ENCODE measurements at places on chromosomes 5 and 9.

GRCh38 chr5:68804343-68804742, 289.5 kb upstream of the SLC30A5 start:
- no peak for DNase-seq

GRCh38 chr9:126836216-126836615, 24.2 kb upstream of the ZBTB34 start:
- DNase-seq: no peak

- DNase-seq: no peak
Observed at GRCh38 chr9:37984278-37984671, 80.3 kb upstream of the SLC25A51 start.

GRCh38 chr9:87059772-87060171, 112.5 kb upstream of the GAS1 start:
- no peak for DNase-seq

GRCh38 chr5:107425541-107426031, 245.2 kb downstream of the EFNA5 start:
- DNase-seq: no peak

DNA sequence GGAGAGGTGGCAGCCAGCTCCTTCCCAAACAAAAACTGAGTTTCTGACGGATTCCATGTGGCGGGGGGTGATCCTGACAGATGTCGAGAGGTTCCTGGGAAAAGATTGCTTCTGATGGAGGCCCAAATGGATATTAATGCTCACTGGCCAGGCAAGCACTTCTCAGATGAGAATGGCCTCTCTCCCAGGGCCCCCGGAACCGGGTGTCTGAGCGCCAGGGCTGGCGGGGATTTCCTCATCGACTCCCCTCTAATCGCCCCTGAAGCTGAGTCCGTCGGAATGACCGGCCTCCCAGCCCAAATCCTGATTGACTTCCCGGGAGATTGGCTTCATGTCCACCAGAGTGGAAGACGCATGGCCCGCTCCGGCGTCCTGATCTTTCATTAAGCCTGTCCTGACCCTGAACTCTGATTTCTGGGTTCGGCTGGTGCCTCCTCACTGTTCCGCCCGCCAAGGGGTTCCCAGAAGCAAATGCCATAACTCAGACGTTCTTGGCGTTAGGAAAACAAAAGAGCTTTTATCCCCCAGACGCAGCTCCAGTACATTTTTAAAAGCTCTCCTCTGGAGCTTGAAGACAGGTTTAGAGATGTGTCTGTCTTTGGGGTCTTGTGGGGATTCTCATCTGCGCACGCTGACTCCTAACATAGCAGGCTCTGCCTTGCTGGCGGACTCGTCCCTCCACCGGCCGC, 17.6 kb downstream of the FIBCD1 start:
- no peak for DNase-seq

DNA sequence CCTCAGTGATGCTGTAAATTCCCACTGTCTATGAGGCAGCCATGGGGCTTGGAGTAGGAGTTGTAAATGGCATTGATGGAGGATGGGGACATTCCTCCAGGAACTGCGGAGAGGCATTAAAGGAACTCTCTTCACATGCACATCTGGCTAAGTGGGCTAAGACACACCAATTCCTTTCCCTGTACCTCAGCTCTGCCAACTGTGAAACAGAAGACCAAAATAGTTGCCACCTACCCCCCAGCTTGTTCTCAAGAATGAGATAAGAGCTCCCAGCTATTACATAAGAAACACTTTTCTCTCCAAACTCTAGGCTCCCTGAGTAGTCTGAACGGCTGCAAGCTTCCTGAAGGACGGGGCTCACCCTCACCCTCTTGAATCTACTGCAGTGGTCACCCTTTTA, 144.6 kb upstream of the SLC30A5 start:
- no peak for DNase-seq

GRCh38 chr5:10788358-10788757, 27.3 kb upstream of the DAP start:
- DNase-seq: no peak

GRCh38 chr5:8844847-8845246, 701.0 kb downstream of the SEMA5A start:
- no peak for DNase-seq

GRCh38 chr5:149422366-149423048, 43.4 kb upstream of the IL17B start:
- no peak for DNase-seq

GRCh38 chr5:173953528-173954090, 35.4 kb upstream of the C5orf47 start:
- no peak for DNase-seq

DNA sequence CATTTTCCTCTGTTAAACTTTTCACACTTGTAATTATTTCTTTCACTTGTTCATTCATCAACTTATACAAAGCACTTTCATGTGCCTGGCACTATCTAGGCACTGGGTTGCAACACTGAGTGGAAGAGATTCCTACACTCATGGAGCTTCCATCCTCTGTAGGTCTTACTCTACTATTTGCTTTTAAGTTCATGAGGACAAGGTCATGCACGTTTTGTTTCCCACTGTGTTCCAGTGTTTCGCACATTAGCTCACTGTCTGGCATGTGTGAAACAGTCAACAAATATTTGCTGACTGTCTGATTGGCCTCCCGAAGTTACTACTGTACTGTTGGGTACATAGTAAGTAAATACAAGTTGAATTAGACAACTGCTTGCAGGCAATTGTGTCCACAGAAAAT, 87.9 kb upstream of the IFNK start:
- no peak for DNase-seq

DNA sequence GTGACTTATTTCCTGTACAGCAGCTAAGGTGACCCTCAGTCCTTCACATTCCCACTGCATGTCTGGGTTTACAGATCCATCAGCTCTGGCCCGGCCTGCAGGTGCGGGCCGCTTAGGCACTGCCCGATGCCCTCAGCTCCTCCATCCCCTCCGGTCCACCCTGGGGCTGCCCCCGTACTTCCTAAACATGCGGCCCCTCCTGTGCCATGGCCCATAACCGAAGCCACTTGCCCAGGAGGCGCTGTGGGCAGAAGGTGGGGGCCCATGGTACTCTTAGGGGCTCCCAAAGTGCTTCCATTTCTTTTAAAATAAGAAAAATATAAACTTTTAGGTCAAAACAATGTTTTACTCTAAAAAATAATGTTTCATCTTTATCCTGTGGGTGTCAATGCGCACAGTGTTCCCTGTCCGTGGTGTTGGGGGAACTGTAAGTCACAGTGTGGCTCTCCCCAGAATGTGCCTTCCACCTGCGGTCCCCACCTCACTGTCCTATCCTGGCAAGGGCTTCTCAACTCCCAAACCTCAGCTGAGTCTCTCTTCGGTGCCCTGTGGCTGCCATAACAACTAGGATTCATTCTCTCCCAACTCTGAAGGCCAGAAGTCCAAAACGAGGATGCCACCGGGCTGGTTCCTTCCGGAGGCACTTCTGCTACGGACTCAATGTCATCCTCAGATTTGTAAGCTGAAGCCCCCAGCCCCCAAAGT, 132.7 kb upstream of the LPCAT1 start:
- DNase-seq: no peak

GRCh38 chr9:99058964-99059921, 45.7 kb upstream of the TGFBR1 start:
- DNase-seq: peak; percentile 15

GRCh38 chr5:164359260-164360255, 854.1 kb downstream of the MAT2B start:
- DNase-seq: no peak

GRCh38 chr9:36870960-36871359, 163.1 kb downstream of the PAX5 start:
- no peak for DNase-seq

- DNase-seq: no peak
Observed at GRCh38 chr9:99978221-99978620, 71.8 kb downstream of the STX17 start.

- DNase-seq: peak; percentile 59
Observed at GRCh38 chr5:138955013-138955660, 80.0 kb upstream of the LRRTM2 start.

GRCh38 chr9:107175816-107176435, 107.2 kb upstream of the RAD23B start:
- DNase-seq: no peak

DNA sequence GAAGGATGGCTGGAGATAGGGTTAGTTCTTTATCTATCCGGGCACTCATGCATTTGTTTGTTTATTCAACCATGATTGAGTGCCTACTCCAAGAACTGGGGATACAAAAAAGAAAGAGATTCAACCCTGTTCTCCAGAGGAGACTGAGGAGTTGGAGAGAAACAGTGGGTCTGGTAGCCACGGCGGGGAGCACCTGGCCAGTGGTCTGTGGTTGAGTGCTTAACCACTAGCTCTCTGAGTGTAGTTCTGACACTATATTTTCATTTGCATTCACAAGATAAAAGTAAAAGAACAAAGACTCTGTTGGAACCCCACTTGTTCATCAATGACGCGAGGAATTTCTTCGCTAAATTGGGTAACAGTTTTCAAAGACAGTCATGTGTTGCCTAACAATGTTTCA, 295.5 kb upstream of the MSX2 start:
- DNase-seq: no peak

DNA sequence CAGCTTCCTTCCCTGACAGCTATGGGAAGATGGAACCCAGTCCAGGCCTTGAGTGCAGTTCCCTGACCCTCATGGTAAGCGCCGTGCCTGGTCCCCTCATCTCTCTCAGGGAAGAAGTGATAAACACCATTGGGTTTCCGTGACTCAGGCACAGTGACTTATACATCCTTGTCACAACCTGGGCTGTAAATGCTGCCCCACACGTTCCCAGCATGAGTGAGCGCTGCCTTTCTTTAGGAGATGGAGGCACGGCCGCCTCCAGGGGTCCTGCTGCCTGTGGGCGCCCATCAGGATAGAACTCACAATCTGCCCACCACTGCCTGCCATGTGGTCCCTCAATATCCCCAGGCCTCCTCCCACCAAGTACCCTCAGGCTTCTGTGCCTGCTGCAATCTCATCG, 8.3 kb upstream of the NKD2 start:
- DNase-seq: no peak
